ENCODE measurements at places on chromosomes 2 and 18.

GRCh38 chr2:228458364-228458763 is 276.9 kb upstream of the SPHKAP start:
- no peak for DNase-seq

DNA sequence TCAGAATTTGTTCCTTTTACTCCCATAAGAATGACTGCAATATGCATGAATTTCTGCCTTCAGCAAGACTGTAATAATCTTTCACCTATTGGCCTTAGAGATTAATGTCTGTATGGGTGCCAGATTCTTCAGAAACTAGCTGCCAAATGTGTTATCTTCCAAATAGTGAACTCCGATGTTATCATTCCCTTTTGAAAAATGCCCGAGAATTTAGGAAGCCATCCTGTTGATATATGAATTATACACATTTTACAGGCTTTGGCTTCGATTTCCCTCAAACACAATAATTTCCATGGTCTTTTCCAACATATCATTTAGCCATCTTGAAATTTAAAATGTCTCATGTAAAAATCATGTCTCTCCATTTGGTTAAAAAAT is 101.5 kb downstream of the ZNF521 start:
- DNase-seq = no peak

- no peak for DNase-seq
Observed at GRCh38 chr2:27126252-27126710, 2.7 kb downstream of the ABHD1 start.

DNA sequence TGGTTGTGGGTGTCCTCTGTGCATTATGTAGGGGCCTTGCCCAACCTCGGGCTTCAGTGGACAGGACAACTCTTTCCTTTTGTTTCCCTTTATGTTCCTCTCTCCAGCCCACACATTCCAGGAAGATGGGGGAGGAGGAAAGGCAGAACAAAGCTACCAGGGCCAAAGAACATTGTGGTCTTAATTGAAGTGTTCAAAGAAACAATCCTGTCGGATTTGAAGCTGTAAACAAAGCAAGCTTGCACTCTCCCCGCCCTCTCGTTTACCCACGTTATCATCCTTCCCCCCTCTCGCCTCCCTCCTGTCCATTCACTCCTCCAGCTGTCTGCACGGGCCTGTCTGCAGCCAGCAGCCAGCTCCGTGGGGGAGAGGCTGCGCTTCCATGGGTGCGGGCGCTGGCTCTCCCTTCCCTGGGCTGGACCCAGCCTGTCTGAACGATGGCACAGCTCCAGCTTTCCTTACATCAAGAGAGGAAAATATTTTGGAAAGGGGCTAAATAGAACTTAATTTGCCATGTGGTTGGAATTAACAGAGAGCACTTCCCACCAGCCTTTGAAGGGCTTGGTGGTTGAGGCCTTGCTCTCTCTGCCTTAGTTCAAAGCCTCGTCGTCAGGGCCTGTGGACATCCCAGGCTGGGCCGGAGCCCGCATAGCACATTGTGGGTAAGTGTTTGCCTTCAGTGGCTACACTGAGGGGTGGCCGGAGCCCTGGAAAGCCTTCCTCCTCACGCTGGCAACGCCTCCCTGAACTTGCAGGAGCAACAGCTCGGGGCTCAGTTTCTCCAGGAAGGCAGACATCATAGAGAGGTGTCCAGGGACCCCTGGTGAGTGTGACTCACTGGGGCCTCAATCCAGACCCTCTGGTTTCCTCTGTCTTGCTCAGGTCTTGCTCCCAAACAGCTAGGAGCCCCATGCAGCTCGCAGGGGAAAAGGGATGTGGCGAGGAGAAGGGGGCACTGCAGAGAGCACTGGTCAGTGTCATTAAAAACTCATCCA is 60.6 kb upstream of the HS6ST1 start:
- DNase-seq = peak; percentile 32

DNA sequence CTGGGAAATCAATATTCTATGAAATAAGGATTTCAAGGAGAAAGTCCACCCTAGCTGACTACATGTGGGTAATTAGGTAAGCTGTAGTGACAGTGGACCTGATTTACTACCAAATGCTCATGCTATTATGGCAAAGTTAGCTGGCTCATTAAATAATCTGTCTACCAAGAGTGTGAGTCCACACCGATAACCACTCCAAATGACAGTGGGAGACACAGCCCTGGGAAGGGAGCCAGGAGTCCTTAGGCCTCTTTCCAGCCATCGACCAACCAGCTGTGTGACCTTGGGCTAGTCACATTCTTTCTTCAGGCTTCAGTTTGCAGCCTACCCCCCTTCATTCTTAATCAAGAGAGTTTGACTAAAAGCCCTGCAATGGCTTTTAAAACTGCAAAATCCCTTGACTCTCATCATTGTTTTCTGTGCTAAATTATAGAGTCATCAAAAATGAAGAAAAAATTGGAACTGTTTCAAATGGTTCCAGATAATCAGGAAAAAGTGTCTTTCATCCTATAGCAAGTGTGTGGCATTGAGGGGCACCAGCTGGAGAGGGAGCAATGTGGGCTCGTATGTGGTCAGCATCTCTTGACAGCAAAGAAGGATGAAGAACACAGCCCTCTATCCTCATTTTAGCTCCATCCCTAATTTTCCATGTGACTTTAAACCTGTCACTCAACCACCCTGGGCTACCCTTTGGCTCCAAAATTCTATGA is 45.6 kb upstream of the SLC14A2 start:
- DNase-seq = no peak

DNA sequence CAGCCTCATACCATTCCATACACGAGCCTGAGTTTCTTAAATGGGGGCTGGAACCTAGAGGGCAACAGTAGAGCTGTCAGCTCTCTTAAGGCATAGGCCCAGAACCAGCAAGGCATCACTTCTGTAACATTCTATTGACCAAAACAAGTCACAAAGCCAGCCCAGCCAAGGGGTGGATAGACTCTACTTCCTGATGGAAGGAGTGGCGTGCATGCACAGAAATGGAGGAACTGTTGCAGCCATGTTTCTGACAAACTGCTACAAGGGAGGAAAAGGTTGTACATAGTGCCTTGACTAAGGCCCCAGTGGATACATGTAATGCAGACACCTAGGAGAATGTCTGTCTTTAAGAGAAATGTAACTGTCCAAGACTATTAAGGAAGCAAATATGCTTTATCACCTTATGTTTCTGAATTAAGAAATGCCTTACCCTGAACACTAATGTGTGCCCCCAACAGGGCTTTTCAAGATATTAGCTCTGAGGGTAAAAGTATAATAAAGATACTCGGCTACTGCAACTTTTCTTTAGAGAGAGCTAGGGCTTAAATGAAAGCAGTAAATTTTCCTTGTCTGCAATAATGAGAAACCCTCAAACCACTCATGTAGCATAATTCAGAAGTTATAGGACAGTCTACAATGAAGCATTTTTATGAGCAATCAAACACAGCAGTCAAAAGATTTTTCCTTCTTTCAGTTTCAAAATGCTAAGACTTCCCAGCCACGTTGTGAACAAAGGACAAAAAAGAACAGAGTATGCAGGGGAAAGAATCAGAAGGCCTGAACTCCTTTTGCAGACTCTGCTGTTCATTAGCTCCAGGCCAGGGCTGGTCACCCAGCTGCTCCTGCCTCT is 35.1 kb upstream of the CDC42EP3 start:
- DNase-seq = no peak

DNA sequence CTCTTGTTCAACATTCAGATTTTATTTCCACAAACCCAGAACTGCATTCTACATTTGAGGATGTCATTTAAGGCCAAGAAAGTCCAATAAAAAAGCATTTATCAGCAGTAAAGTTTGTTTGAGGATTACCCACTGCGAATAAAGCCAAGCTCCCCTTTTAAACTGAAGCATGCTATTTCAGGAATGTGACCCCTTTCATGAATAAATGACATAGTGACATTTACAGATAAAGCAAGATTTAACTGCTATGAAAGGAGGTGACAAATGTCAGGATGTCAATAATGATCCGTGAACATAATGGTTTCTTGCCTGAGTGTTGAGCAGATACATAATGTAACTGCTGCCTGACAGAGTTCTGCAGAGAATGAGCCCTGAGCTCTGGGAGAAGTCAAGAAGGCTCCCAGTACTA is 146.3 kb downstream of the TDRD15 start:
- no peak for DNase-seq

GRCh38 chr18:55128437-55128836 is 169.2 kb upstream of the CCDC68 start:
- no peak for DNase-seq

GRCh38 chr2:157760949-157761348 is 115.2 kb downstream of the ACVR1 start:
- DNase-seq = no peak

- no peak for DNase-seq
Observed at GRCh38 chr2:197867624-197868023, 63.2 kb downstream of the PLCL1 start.

GRCh38 chr2:232437195-232437571 is 18.8 kb upstream of the ALPI start:
- DNase-seq = no peak

DNA sequence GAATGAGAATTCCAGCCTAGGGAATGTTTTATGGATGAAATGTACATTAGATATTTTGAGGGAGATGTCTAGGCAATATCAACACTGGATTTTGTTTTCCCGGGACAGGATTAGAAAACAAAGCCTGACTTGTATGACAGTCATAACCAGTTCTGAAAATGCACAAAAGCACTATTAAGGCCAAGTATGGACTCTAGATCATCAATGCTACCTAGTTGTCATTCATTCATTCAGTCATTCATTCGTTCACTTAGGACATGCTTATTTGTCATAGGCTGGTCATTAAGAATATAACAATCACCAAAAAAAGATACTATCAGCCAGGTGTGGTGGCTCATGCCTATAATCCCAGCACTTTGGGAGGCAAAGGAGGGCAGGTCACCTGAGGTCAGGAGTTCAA is 511.2 kb downstream of the CMPK2 start:
- no peak for DNase-seq

GRCh38 chr2:70083344-70084156 is 3.7 kb upstream of the PCBP1 start:
- DNase-seq = no peak

DNA sequence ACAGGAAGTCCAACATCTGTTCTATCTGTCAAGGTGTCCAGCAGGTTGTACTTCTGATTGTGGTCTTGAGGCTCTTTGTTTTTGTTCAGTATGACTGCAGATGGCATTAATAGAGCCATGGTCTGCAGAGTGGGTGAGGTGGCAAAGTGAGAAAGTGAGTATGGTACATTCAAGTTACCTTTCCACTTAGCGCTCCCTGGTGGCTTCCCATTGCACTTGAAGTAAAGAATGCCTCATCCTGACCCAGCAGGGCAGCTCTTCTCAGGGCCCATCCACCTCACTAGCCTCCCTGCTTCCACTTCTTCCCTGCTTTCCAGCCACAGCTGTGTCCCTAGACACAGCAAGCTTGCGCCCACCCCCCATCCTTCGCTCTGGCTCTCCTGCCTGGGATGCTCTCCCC is 148.0 kb upstream of the ALPP start:
- no peak for DNase-seq

DNA sequence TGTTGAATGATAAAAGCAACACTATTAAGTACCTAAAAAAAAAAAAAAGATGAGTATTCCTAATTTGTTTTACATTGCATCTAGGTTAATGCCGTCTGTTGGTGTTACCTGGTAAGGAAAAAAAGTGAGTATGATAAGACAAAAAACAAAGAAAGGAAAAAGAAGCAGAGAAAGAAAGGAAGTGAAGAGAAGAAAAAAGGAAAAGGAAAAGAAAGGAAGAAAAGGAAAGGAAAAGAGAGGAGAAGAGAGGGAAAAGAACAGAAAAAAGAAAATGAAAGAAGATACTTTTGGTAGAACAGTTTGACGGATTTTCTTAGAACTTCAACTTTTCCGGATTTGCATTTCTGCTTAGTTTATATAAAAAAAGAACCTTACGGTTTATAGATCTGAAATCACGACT is 387.9 kb downstream of the METTL4 start:
- no peak for DNase-seq

DNA sequence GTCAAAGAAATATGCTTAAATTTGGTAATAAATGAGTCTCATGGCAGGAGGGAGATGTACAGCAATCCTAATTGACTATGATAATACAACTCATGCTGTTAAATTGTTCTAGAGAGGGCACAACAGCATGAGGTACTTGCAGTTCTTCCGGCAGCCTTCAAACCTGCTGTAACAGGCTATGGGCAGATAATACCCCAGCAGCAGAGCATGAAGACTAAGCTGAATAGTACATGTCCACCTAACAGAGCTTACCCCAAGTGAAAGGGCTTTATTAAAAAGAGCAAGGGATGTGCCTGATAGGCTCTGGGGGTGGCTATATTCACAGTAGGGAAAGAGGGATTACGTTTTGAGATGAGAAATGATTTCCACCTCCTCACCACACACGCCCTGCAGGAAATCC is 28.9 kb downstream of the MRO start:
- DNase-seq = no peak

GRCh38 chr2:62315476-62315875 is 119.6 kb downstream of the B3GNT2 start:
- DNase-seq = no peak

- DNase-seq = no peak
Observed at GRCh38 chr2:120230515-120231471, 7.6 kb upstream of the TMEM185B start.

DNA sequence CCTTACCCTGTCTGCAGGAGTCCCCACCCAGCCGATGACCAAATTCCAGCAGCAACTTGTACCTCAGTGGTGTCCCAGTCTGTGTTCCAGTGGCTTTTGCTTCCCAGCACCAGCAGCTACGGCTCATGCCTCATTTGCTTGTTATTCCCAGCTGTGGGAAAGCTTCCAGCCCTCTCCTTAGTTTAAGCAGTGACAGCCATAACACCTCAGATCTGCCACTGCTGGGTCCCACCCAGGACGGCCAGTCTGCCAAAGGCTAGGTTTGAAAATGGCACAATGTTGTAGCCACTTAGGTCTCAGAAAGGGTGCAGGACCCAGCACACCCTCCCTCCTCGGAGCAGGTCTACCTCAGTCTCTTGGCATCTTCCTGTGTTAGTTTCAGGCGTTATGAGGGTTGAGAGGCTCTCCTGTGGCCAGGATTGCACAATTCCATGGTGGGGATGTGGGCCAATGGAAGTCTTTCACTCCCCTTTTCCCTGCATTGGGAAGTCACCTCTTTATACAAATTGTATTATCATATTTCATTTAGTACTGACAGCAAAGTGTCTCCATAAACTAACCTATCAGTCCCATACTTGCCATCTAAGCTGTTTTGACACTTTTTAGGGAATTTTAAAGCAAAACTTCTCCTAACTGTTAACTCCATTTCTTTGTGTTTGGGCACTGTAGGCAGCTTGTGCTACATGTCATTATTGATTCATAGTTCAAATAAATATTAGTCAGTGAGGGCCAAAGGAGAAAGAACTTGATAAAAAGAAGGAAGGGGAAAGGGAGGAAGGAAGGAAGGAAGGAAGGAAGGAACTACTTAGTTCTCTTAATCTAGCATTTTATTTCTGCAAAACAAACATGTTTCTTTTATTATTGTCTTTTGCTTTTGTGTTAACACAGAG is 62.9 kb upstream of the FAM110C start:
- DNase-seq = no peak

GRCh38 chr2:229927817-229928321 is 5.6 kb downstream of the FBXO36 start:
- peak; percentile 67 for DNase-seq

Data from HCEC 1CT (cell line).